ENCODE measurements at places on chromosomes 7 and 10.

DNA sequence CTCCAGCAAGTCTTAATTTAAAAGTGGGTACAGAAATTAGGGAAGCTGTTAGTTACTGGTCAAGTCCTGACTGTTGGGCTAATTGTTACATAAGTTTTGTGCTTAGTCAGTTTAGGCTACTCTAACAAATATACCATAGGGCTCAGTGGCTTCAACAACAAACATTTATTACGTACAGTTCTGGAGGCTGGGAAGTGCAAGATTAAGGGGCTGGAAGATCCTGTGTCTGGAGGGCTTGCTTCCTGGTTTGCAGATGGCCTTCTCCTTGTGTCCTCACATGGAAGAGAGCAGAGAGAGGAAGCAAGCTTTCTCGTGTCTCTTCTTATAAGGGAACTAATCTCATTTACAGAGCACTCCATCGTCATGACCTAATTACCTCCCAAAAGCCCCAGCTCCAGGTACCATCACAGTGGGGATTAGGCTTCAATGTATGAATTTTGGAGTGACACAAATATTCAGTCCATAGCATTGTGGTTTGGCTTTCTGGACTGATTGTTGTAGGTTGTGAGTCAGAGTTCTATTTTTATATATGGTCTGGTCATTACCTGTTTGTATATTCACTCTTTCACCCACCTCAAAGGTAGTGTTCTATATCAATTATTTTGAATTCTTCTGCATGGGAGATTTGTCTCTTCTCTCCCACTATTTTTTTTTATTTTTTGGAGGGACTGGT lies 17.1 kb downstream of the ST7 start:
- DNase-seq: no peak

- DNase-seq: no peak
Observed at GRCh38 chr7:6642239-6642839, 5.2 kb downstream of the ZNF316 start.

GRCh38 chr10:6177880-6178281 lies 24.9 kb upstream of the PFKFB3 start:
- no peak for DNase-seq

DNA sequence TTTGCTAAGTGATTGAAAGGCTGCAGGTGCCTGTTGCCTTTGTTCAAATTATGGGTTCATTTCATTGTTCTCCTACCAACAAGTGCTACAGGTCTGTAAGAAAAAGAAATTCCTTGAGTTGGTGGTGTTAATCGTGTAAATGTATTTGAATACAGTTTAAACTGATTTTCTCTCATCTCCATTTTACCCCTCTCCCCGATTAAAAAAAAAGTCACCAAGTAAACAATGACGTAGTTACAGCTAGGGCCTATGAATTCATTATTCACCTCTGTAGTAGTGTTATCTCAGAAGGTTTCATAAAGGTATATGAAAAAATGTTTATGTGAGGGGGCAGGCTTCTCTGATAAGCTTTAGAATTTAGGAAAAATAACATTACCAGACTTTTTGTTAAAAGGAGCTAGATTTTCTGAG lies 1.1 kb downstream of the REEP3 start:
- no peak for DNase-seq

- no peak for DNase-seq
Observed at GRCh38 chr7:100570954-100571828, 2.5 kb downstream of the SAP25 start.

GRCh38 chr10:6114299-6114698 lies 25.5 kb downstream of the RBM17 start:
- DNase-seq: no peak

DNA sequence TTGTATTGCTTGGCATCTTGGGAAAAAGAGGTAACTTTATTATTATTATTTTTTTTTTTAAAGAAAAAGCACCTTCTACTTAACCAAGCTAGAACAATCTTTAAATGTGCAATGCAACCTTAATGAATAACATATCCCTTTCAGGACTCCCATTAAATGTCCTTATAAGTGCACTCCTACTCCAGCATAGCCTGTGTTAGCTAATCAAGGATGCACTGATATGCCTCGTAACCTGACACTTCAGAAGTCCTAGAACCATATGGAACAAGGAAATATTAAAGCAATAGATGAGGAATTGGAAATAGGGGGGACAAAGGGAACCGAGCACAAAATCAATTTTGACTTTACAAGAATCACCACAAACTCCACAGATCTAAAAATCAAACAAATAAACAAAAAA lies 522.4 kb downstream of the PARD3 start:
- DNase-seq: no peak

DNA sequence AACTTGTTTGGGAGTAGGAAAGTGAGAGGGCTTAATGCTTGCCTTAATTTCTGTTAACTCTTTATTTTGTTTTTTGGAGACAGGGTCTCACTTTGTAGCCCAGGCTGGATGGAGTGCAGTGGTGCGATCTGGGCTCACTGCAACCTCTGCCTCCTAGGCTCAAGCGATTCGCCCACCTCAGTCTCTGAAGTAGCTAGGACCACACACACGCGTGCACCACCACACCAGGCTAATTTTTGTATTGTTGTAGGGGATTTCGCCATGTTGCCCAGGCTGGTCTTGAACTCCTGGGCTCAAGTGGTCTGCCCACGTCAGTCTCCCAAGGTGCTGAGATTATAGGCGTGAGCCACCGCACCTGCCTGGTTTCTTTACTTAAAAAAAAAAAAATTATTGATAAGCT lies 1.9 kb downstream of the PPP2R2D start:
- DNase-seq: no peak

DNA sequence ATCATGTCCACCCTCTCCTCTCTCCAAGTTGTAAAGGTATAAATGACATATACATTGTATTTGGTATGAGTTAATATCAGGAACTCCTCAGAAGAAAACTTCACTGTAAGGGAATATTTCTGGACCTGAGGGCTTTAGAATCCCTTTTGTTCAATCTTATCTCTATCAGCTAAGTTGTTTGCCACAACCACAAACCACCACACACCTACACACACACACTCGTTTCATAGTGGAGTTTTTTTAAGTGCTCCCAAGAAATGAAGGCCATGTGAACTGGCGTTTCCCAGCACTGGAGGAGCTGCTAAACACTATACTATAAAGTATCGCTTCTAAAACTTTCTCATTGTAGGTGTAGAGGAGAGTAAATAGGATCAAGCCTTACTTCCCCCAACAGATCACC lies 64.8 kb upstream of the GHITM start:
- no peak for DNase-seq

- no peak for DNase-seq
Observed at GRCh38 chr10:33416691-33417090, 82.2 kb upstream of the NRP1 start.

DNA sequence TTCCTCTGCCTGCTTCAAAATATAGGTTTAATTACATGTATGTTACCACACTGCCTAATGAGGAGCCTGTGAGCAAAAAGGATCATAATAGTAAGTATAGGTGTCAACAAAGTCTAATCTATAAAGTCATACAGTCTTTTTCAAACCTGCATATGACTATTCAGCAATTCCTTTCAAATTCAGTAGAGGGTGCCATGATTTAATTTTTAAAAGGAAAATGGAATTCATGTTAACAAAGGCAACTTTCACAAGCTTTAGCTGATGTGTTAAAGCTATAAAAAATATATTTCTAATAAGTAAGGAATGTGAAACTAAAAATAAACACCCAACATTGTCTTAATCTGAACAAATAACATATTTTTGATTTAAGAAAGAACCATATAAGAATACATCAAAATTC lies 52.1 kb downstream of the MPP7 start:
- no peak for DNase-seq

DNA sequence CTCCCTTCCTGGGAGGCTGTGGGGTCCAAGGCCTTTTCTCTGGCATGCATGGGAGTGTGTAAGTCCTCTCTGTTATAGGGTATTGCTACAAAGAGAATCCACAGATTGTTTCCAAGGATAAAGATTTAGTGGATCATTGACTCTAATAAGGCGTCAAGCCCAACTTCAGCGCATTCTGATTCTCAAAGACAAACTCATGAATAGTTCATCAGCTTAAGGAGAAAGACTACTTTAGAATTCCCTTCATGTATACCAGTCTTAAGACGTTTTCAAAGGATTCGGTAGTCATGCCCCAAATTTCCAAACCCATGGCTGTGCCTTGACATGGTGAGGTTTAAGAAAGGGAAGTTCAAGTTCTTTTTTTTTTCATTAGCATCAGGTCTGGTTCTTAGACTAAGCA lies 46.6 kb upstream of the ABLIM1 start:
- DNase-seq: no peak

GRCh38 chr10:86106616-86107015 lies 260.0 kb downstream of the GRID1 start:
- no peak for DNase-seq

DNA sequence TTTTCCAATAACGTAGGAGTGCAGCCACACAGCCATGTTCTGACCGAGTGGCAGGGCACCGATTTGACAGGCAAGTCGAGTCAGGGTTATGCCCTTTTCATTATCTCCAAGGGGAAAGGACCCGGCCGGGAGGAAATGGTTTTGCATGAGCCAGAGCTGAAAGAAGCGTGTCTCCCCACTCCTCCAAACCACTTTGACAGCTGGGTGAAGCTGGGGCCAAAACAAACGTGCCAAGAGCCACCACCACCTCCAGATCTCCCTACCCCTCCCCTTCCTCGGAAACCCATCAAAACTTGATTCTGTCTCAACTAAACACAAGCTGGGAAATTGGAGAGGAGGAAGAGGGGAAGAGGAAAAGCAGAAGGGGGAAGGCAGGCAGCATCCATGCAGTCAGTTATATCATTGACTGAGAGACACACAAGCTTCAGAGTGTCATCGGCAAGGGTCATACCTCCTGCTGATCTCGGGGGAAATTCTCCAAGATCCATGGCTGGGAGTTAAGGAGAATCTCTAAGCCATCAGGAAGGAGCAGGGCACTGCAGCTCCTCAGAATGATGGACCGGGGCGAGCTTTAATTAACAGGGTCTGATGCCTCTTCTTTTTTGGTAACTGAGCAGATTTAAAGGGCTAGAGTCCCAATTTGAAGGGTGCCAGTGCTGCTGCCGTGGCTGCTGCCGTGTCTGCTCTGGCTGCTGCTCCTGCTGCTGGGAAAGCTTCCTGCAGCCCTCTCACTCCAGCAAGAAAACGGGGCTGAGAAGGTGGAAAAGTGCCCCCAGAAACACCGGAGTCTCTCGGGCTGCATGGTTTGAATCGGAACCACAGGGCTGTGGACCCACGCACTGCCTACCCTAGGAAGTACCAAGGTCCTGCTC lies 34.7 kb upstream of the CALN1 start:
- no peak for DNase-seq

DNA sequence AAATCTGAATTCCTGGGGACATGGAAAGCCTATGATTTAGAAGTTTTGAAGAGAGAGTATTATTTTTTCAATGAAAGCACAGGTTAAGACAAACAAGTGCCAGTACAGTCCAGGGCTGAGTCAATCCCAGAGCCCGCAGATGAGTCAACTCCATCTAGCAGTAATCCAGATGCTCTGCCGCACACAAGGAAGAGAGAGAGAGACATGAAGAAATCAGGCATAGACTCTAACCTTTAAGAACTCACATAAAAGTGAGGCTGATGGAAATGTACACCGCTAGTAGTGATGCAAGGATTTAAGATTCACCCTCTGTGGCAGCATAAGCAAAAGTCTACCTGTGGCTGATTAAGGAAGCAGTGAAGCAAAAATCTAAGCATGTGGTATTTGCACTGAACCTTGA lies 651.5 kb downstream of the TNS3 start:
- no peak for DNase-seq

- no peak for DNase-seq
Observed at GRCh38 chr7:27661811-27662489, 733 bp downstream of the HIBADH start.

GRCh38 chr7:27152816-27153442 lies 546 bp upstream of the HOXA3 start:
- no peak for DNase-seq

DNA sequence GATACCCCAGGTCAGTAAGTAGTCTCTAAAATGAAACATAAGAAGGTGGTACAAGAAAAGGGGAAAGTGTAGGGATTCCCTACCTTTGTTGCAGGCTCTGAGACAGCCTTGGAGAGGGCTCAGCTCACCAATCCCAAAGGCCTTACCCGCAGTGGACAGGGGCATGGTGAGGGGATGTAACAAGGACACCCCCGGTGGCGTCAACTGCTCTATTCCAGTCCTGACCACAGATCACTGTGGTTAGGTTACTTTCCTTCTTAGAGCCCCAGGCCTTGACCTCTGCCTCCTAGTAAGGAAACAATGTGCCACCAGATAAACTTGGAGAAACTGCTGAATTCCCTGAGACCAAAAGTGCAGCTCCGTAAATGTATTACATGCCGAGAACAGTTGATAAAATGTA lies 17.5 kb downstream of the PLXNA4 start:
- DNase-seq: no peak

DNA sequence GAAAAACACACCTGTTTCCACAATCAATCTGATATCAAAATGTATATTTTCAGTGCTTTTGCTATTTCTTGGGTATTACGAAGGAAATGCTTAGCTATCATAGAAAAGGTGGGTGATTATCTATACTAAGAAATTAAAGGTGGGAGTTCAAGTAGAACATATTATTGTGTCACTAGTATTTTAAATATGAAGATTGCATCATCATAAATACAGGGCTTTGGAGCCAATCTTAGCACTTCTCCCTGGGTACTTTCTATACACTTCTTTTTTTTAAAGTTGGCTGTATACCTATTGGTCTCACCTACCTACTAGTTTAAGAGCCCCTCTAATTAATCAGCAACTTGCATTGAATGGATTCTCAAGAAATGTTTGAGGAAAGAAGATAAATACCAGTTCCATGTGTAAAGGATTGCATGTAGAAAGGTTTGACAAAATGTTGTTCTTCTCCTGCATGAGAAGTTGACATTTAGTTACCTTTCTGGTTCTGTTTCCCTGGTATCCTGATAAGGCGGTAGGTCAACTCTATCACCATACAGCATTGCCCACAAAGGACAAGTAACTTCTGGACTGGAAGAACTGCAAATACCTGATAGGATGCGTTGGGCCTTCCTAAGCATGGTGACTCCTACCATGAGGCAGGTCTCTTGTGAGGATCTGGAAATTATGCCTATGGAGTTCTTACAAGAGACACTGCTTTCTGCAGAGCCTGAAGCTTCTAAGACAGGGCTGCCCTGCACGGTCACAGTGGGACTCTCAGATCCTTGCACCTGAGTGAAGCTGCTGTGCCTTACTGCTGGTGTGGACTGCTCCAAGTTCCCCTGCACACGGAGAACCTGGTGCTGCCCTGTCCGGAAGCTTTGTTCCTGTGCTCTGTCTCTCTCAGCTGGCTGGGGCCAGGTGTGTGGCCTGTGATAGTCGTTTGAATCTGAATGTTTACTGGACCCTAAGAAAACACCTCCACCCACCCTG lies 32.1 kb upstream of the PDSS1 start:
- DNase-seq: no peak

- DNase-seq: no peak
Observed at GRCh38 chr7:11538751-11539299, 293.2 kb downstream of the THSD7A start.

Measured in activated CD4-positive, CD25-positive, alpha-beta regulatory T cell (primary cell).